ENCODE measurements at places on chromosomes 2 and 18. TPM values are rescaled to one million over a fixed set of nuclear protein-coding genes. Genes with fewer than 3 reads are reported as not detected.

DNA sequence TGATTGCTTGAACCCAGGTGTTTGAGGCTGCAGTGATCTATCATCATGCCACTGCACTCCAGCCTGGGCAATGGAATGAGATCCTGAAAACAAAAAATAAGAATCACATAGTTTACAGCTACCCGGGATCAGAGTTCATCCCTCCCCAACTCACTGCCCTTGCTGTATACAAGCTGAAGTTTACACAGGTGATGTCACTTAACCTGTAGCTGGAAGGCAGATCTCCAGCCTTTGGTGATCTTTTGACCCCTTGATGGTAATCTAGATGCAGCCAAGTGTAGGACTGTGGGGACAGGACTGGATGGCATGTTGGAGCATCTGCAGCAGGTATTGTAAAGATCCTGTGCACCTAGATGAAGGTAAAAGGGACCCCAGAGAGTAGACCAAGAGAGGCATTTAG is 66.7 kb upstream of the SLC14A2 start:
- peaks cover 23% of the 10 kb centered on the region for H3K4me1 ChIP-seq
- H3K27ac ChIP-seq: no peak overlapping the region
- no peaks in the 10 kb centered on the region for H3K36me3 ChIP-seq
- no peaks in the 10 kb centered on the region for H3K27me3 ChIP-seq

Gene MYO5B
- total RNA-seq: 28.3 TPM

Gene NMUR1
- total RNA-seq: not detected

Gene KRTCAP3
- total RNA-seq: 53.9 TPM

- no peak overlapping the region for H3K27ac ChIP-seq
- H3K4me1 ChIP-seq: no peaks in the 10 kb centered on the region
- no peaks in the 10 kb centered on the region for H3K36me3 ChIP-seq
- no peak overlapping the region for H3K4me3 ChIP-seq
These were observed 330.0 kb downstream of the PLCL1 start for GRCh38 chr2:198134293-198134955.

- no peak for DNase-seq
- H3K4me3 ChIP-seq: no peak overlapping the region
- H3K36me3 ChIP-seq: no peaks in the 10 kb centered on the region
These were observed 28.0 kb downstream of the CERKL start for GRCh38 chr2:181628590-181629585.

GRCh38 chr18:24936691-24937090 is 415.3 kb downstream of the ZNF521 start:
- peaks cover 9% of the 10 kb centered on the region for H3K4me1 ChIP-seq
- no peaks in the 10 kb centered on the region for H3K27me3 ChIP-seq
- DNase-seq: no peak
- no peak overlapping the region for H3K27ac ChIP-seq
- no peak overlapping the region for H3K4me3 ChIP-seq
- H3K36me3 ChIP-seq: no peaks in the 10 kb centered on the region

GRCh38 chr2:72128843-72129227 is 18.8 kb downstream of the CYP26B1 start:
- peak; percentile 14 for DNase-seq
- H3K36me3 ChIP-seq: no peaks in the 10 kb centered on the region
- no peaks in the 10 kb centered on the region for H3K27me3 ChIP-seq
- no peak overlapping the region for H3K27ac ChIP-seq

Gene CNGA3
- total RNA-seq: not detected

GRCh38 chr2:18062892-18063291 is 184.4 kb downstream of the KCNS3 start:
- no peaks in the 10 kb centered on the region for H3K27me3 ChIP-seq
- H3K27ac ChIP-seq: no peak overlapping the region
- no peaks in the 10 kb centered on the region for H3K4me1 ChIP-seq

DNA sequence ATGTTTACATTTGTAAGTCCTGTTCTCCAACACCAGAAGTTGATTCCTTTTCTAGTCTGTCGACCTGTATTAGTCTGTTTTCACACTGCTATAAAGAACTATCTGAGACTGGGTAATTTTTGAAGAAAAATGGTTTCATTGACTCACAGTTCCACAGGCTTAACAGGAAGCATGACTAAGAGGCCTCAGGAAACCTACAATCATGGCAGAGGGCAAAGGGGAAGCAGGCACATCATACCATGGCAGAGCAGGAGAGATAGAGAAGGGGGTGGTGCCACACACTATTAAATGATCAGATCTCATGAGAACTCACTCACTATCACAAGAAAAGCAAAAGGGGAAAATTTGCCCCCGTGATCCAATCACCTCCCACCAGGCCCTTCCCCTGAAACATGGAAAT is 112.8 kb upstream of the MAP3K20 start:
- no peak overlapping the region for H3K27ac ChIP-seq
- peaks cover 4% of the 10 kb centered on the region for H3K4me1 ChIP-seq
- no peak for DNase-seq
